ENCODE measurements at places on chromosomes 5 and 9.

- DNase-seq, result no peak
Measured at GRCh38 chr5:64506567-64507263, 900 bp downstream of the RGS7BP start.

- no peak for DNase-seq
Measured at GRCh38 chr9:107569174-107569573, 79.6 kb upstream of the KLF4 start.

- no peak for DNase-seq
Measured at GRCh38 chr9:137250329-137251193, 525 bp upstream of the STPG3 start.

DNA sequence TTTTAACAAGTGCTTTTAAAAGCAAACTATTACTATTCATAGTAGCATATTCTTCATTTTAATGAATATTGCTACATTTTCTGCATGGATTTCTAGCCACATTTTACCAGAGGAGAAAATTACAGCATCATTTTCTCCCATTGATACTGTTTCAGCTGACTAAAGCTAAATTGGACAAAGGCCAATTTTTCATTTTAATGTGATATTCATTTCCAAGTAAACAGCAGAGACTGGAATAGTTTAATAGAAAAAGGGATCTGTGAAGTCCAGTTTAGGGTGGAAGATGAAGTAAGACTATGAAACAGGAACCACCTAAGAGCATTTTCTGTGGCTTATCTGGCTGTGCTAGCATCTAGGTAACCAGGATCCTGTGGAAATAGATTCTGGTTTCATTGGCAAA lies 128.1 kb downstream of the GIN1 start:
- DNase-seq, result no peak

GRCh38 chr5:164433106-164433870 lies 927.9 kb downstream of the MAT2B start:
- no peak for DNase-seq

DNA sequence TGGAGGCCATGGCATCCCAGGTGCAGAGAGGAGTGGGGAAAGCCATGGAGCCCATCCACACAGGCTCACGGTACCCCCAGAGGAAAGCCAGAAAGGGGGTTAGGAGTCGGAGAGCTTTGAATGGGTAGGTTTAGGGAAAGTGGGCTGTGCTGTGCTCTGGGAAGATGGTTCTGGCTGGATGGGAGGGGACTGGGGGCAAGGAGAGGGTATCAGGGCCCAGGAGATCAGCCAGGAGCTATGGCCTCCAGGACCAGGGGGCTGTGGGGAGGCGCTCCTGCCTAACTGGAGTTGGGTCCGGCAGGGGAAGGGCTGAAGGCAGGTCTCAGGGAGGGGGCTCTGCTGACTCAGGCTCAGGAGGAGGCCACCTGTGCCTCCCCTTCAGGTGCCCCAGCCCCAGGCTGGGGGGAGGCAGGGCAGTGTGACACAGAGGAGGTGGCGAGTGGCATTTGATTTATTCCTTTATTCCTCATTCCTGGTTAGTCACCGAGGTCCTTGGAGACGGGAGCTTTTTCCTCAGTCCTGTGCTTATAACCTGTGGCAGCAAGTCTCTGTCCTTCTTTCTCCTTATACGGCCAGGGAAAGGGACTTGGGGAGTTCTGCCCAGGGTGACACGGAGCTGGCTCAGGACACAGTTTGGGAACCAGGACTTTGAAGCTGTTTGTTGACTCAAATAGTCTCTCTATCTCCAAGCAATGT lies 60.8 kb downstream of the TSTD2 start:
- DNase-seq, result no peak

DNA sequence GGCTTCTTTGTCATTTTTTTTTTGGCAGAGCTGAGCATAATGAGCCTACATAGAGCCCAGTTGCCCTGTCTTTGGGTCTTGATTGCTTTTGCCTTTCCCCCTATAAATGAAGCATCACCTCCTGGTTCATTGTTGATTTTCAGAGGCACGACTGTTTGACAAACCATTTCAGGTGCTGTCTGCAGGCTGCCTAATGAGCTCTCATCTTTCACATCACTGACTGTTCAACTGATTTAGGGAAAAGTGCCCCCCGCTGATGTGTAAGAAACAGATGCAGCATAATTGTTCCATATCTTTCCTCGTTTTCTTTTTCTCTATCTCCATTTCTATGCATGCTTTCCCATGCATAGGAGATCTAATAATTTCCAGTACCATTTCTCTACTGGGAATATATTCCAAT lies 338.6 kb downstream of the TMEM38B start:
- no peak for DNase-seq

DNA sequence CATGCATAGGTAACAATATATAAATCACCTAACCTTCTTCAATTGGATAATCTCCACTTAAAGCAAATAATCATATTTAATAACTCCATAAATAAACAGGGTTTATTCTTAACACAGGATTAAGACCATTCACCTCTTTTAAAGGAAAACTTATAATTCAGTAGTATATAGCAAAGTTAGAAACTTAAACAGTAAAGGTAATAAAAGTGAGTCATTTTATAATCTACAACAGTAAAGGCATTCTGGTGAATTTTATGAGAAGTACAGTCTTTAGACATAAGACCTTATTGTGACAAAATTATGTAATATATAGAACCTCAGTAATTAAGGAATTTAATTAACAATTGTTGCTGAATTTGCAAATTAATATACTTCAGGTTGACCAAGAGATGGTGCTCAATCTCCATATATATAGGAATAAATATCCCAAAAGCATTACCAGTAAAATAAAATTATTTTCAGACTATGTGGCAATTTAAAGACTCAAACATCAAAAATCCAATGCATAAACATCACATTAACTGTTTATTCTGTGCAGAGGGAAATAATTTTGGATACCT lies 84.8 kb downstream of the FBXL17 start:
- no peak for DNase-seq

DNA sequence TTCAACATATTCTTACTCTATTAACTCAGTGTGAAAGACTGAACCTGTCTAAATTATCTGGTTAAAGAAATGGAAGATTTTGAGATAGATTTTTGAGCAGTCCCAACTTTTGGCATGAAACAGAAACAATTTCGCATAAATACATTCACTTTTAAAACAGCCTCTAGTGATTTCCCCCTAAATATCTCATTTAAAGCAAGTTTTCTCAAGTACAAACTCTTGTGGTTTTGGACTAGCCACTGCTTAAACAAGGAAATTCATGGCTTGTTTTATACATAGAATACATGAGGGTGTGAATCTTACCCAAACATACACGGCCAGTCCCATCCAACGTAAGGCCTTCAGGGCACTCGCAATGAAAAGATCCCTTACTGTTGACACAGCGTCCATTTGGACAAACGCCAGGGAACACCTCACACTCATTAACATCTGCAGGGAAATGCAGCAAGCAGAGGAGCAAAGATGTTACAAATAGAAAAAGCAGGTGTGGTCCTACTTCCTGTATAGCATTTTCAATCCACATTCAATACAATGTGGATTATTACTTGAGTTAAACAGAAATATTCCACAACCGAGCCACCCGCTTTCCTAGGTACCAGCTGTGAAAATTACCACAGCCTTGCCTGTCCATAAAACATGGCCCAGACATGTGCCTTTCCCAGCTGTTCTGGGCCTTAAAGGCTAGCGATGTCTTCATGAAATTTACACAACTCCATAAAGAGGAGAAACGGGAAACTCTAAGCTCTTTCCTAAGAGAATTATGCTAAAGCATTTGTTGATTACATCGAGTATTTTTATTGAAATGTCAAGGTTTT lies 188.8 kb downstream of the FBN2 start:
- no peak for DNase-seq

DNA sequence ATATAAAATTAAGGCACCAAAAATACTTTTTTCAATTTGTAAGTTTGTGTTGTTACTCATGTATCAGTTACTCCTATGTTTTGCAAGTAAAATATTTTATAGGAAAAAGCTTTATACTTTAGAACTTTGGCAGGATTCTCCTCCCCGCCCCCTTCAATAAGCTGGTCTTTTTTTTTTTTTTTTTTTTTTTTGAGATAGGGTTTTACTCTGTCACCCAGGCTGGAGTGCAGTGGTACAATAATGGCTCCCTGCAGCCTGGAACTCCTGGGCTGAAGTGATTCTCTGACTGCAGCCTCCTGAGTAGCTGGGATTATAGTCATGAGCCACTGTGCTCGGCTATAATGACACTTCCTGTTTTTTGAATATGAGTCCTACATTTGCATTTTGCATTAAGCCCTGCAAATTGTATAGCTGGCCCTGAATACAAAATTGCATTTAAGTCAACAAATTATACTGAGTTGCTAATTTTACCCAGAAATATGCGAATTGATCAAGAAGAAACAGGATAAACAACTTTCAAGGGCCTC lies 192.9 kb downstream of the PIK3R1 start:
- DNase-seq, result no peak

DNA sequence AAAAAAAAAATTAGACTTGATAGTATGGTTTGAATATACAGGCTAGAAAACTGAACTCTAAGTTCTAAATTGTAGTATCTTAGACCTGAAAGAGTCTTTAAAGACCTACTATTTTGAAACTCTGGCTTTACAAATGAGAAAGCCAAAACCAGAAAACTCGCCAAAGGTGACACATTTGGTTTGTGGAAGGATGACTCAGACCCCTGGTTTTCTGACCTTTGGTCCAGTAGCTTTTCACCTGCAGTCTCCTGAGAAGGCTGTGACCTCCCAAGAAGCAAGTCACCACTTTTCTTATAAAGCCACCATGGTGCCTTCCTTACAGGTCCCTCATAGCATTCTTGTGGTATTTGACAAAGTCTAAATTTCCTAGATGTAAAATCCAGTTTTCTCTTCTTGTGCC lies 102.1 kb upstream of the CEP78 start:
- no peak for DNase-seq

- no peak for DNase-seq
Measured at GRCh38 chr9:114272739-114273431, 50.0 kb upstream of the ORM1 start.

- peak; percentile 31 for DNase-seq
Measured at GRCh38 chr5:160271396-160271795, 41.0 kb downstream of the CCNJL start.

- DNase-seq, result no peak
Measured at GRCh38 chr5:168606562-168606961, 27.4 kb upstream of the PANK3 start.

DNA sequence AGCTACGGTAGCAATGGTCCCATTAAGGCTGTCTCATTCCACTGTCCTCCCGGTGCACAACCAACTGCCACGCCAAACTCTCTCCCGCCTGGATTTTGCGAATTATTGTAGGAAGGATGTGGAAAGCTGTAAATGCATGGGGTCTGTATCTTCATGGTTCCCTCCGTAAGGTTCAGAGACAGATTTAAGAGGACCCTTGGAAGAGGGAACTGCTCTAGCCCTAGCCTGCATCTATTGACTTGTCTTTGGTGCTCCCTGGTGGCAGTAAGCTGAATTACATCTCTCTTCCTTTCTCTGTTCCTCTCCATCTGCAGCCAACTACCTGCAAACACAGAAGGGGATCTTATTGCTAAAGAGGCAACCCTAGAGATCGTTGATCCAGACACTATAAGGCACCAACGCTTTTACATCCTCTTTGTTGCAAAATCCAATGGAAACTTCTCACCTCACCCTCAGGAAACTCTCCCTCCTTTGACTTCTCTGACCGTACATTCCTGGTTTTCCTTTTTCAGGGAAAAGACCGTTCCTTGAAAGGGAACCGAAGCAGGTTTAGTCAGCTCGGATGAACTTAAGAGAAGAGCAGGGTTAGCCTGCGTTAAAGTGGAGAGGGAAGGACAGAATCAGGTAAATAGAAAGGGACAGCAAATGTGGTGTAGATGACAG lies 11.9 kb downstream of the CAPSL start:
- DNase-seq, result peak; percentile 22

GRCh38 chr9:121956808-121957207 lies 136.3 kb downstream of the TTLL11 start:
- no peak for DNase-seq

GRCh38 chr5:6703806-6704205 lies 9.4 kb upstream of the TENT4A start:
- DNase-seq, result no peak

DNA sequence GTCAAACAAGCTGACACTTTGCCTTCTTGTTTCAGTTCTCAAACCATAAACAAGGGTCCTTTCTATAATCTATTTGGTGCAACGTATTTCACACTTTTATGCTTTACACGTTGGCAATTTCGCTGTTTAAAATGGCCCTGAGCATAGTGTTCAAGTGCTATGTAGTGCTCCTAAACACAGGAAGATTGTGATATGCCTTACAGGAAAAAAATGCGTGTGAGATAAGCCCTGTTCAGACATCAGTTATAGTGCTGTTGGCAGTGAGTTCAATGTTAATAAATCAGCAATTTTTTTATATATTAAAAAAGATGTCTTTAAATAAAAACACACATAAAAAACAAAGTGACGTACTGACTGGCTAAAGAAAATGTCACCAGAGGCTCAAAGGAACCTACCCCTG lies 23.9 kb downstream of the CLINT1 start:
- DNase-seq, result no peak

DNA sequence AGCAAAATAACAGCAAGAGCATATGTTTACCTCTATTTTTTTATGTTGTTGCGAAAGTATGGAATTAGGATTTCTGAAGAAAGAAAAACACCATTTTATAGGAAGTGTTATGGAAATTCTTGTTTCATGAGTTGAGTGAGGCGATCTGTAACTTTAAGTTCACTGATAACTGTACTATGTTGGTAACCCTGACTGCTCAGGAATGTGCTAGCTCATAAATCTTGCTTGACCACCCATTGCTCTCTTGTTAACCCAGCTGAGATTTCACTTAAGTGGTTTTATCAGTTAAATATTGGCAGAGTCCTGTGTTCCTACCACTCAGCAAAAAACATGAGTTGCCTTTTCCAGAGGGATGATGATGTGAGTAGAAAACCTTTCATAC lies 91.1 kb upstream of the STARD4 start:
- no peak for DNase-seq

- DNase-seq, result no peak
Measured at GRCh38 chr9:69344459-69344858, 19.4 kb downstream of the ENTREP1 start.

DNA sequence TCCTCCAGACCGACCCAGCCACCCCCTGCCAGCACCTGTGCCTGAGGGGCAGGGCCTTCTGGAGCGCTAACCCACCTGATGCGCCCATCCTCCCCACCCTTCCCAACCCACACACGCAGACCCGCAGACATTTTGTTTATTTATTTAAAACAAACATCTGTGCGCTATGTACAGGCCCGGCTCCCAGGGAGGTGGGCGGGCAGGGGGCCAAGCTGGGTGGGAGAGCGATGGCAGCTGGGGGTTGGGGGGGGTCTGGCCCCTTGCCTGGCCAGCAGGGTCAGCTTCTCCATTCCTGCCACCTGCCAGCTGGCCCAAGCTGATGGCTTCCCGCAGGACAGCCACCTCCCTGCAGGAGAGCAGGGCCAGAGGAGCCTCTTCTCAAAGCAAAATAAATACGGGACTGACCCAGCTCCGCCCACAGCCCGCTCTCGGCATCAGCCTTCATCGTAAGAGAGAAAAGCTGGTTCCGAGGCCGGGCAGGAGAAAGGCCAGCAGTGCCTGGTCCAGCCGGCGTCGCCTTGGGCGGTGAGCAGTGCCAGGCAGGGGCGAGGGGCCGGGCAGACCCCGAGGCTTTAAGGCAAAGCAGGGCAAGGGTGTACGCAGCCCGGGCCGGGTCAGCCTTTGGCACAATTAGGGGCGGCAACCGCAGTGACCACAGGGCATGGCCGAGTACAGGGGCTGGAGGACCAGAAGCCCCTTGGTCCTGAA lies 10.9 kb upstream of the CLIC3 start:
- DNase-seq, result no peak
